CD4-positive, alpha-beta T cell treated with Interleukin-17A for 1 hour (primary cell): ENCODE measurements at places on chromosomes 3 and 15.
A peak's percentile ranks its signal among the peaks of the same experiment; 100 is the strongest.

DNA sequence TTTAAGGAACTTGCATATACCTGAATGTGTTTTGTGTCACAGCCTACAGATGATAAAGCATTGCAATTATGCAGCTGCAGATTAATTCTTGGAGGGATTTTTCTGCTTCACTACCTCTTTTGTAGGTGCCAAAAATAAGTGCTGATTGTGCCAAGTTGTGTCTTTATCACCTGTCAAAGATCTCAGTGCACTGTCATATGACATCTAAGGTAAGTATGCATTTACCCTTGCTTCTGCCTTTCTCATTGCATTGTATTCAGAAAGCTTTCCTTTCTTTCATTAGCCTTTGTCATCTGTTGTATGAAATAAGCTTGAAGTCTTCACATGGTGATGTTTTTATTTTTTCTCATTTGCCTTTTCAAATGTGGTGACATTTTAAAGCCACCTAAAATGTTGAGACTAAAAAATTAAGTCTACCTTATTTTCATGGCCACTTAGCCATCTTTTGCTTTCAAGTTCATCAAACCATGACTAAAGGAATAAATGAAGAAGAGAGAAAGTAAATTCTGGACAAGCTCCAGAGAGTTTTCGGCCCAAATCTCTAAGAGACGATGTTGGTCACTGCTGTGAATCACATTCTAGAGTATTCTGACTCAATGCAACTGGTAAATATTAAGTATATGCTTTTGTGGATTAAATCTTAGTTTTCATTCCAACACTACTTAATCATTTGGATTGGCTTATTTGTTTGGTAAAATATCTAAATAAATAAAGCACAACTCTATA is 381.8 kb upstream of the EPHA3 start:
- DNase-seq: no peak

DNA sequence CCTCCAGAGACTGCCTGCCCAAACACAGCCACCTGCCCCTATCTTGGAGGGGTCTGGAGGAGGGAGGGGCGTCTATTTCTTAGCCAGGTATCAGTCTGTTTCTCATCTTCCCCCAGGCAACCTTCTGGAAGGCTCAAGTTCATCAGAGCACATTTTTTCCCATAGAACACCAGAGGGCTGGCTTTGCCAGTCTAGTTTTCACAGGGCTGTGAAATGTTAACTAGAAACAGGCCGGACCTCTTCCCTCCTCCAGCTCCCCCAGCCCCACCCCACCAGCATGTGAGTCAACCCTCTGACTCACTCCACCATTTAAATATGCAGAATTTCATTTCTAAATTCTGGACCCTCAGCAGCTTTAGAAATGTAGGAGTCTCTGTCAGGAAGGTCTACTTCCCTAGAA is 66.9 kb downstream of the SLCO2A1 start:
- no peak for DNase-seq

DNA sequence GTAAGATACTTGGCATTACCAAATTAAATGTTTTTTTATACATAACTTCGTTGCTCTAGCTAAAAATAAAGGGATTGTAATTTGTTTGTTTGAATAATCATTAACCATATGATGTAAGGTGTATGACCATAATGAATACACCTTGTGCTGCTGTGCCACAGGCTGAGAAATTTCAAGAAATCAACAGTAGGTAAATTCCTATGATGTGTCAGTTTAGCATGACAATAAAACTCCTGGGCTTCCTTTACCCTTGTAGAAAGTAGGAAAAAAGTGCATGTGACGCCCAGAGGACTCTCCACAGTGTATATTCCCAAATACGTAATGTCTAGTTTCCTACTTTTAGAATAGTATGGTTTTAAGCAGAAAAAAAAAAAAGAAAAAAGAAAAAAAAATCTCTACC is 208.1 kb downstream of the SATB1 start:
- no peak for DNase-seq

DNA sequence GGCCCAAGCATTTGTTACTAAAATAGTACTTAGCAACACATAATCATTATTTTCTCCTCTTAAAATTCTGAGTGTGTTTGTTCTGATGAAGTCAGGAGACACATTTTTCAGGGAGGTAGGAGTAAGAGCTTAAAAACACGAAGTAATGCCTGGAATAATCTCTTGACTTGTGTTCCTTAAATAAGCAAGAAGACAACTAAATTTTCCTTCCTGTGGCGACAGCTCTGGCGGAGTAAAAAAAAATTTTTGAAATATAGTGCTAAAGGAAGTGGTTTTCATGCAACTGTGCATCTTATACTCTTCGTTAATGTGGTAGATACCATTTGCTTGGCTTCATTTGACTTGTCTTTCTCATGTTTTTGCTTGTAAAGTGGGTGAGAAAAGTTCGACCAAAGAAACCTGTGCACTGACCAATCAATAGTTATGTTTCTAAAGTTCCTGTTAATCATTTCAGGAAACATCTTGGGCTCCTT is 11.1 kb upstream of the MBNL1 start:
- peak; percentile 75 for DNase-seq
